DMS79 treated with DMSO at 0.1 percent for 48 hours (cell line): ENCODE measurements at places on chromosomes 7 and 10.

DNA sequence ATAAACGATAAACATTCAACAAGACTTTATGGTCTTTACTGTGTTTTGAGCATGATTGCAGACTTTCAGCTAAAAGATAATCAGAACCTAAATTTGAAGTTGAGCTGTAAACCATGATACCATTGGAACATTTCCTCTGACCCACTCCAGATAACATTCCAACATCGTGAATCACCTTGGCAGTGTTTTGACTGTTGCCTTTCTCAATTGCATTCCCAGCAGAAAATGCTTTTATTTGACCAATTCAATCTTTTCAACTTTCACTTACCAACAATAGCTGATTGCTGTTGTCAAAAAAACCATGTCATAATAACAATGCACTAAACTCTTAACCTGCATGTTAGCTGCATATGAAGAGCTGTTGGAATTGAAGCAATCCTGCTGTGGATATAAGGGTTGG, 165.5 kb downstream of the MDFIC start:
- DNase-seq, result no peak

DNA sequence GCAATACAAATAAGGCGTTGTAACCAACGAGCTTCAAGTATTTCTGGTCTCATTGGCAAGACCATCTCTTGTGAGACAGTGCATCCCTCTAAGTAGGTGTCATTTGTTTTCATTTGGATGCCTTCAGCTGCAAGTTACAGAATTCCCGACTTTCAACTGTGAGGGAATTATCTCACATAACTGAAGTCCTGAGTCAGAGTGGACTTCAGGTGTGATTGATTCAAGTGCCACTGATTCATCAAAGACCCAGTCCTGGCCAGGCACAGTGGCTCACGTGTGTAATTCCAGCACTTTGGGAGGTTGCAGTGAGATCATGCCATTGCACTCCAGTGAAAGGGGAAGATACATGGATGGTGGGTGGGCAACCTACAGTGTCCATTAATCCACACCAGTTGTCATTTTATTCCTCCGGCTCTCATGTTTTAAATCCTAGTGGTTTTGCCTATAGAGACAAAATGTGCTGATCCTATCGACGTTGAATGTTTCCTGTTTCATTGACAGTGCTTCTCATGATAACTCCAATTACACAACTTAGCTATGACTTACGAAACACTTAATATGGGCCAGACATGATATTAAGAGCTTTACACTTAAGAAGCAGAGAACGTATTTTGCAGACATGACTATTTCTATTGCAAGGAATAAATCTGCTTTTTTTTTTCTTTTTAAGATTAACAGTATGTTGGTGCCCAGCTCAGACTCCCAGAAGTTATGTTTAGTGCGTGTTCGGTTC, 268.0 kb downstream of the FRMD4A start:
- DNase-seq, result no peak

DNA sequence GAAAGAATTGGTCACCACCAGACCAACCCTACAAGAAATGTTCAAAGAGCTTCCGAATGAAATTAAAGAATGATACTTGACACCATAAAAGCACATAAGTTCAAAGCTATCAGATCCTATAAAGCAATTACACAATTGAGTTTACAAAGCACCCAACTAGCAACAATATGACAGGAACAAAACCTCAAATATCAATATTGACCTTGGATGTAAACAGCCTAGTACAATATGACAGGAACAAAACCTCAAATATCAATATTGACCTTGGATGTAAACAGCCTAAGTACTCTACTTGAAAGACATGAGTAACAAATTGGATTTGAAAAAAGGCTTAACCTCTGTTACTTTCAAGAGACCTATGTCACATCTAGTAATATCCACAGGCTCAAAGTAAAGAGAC, 1201.4 kb downstream of the XPNPEP1 start:
- DNase-seq, result no peak

DNA sequence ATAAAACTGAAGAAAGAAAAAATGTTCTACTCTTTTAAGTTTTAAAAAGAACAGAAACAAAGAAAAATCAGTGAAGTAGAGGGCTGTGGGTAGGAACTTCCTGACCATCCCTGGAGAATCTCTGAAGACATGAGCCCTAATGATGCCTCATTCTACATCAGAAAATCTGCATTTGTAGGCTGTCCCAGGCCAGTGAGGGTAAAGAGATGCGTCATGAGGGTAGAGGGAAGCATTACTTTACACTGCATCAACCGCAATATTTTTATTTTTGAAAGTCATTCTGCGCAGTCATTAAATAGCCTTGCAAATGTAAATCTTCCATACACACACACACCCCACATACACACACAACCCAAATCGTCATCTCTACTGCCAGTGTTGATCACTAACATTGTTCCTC, 82.1 kb upstream of the CABCOCO1 start:
- DNase-seq, result no peak

- no peak for DNase-seq
Observed at GRCh38 chr7:22016507-22016906, 70.8 kb upstream of the CDCA7L start.

- DNase-seq, result no peak
Observed at GRCh38 chr10:31315453-31315852, 3.6 kb upstream of the ZEB1 start.

GRCh38 chr7:103660455-103661371, 214.7 kb upstream of the SLC26A5 start:
- DNase-seq, result no peak

DNA sequence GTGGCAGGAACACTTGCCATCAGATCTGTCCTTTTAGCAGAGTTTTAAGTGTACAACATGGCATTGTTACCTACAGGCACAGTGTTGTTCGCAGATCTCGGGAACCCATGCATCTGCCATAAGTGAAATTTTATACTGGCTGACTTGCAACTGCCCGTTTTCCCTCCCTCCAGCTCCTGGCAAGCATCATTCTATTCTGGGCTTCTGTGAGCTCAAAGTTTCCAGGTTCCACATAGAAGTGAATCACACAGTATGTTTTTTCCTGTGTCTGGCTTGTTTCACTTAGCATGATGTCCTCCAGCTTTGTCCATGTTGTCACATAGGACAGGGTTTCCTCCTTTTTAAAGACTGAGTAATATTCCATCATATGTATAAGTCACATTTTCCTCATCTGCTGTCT, 56.6 kb downstream of the C10orf143 start:
- no peak for DNase-seq

- no peak for DNase-seq
Observed at GRCh38 chr7:136652635-136653370, 215.6 kb upstream of the CHRM2 start.

GRCh38 chr10:114391599-114391998, 12.7 kb downstream of the AFAP1L2 start:
- DNase-seq, result no peak

DNA sequence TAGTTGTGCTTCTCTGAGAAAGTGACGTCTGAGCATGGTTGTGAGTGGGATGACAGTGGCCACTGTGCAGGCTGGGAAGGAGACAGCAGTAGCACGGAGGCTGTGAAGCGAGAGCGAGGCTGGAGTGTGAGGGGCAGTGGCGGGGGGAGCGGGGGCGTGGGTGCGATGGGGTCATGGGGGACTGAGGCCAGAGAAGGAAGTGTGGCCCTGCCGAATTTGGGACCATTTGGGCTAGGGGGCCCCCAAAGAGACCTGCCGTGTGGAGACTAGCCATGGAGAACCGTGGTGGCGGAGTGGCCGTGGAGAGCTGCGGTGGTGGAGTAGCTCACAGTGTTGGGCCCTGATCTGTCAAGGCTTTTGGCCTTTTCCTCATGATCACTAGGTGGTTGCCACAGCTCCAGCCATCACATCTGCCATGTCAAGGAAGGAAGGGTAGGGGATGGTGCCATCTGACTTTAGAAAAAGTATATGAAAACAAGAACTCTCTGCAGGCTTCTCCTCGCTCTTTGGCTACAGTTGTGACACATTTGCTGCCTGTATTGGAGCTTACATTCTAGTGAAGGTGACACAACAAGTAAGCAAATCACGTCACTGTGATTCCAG, 61.4 kb downstream of the MGMT start:
- no peak for DNase-seq
